ENCODE measurements at places on chromosomes 5 and 9.

GRCh38 chr5:112549605-112550166 lies 130.6 kb upstream of the EPB41L4A start:
- DNase-seq = no peak

- no peak for DNase-seq
Measured at GRCh38 chr9:2823227-2823626, 20.7 kb downstream of the PUM3 start.

- DNase-seq = no peak
Measured at GRCh38 chr5:77637170-77637997, 1.1 kb downstream of the OTP start.

DNA sequence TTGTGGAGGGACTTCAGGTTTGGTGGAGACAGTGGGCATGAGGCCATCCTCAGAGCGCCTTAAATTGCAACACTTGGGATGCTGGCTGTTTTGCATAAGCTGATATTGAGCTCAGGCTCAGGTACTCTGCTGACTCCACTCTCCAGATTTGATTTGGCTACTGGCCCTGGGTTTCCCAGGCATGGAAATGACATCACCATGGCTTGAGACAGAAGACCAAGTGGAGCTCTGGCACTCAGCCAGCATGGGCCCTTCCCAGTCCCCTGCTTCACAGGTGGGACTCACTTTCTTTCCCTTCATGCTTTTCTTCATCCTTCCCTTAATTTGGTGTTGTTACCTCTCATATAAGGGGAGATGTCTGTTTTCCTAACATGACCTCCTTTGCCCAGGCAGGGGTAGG lies 72.0 kb upstream of the IL12B start:
- DNase-seq = no peak

DNA sequence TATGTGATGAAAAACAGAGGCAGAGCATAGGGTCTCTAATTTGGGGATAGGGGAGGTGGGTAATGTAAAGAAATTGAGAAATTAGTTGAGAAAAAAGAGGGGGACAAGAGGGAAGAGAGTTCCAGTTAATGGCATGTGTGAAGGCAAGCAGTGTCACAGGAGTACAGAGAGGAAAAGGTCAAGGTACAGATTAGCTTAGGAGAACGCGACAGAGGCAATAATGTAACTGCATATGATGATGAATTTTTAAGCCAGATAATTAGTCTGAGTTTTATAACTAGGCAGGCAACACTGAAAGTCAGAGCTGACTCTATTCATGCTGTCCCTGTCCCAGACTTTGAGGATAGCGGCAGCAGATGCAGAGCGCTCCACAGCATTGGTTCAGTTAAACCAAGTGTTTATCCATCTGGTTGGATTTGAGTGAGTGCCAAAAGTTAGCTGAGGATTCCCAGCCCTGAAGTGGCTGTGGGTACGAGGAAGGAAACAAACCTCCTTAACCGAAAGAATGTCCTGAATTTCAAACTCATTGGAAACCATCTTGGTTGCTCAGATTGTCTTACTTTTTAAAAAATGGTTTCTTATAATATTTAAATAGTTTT lies 315.2 kb downstream of the ARHGAP26 start:
- no peak for DNase-seq

GRCh38 chr9:34547960-34548611 lies 25.3 kb upstream of the ENHO start:
- no peak for DNase-seq
